ENCODE measurements at places on chromosomes 11 and 22.
A peak's percentile ranks its signal among the peaks of the same experiment; 100 is the strongest.

DNA sequence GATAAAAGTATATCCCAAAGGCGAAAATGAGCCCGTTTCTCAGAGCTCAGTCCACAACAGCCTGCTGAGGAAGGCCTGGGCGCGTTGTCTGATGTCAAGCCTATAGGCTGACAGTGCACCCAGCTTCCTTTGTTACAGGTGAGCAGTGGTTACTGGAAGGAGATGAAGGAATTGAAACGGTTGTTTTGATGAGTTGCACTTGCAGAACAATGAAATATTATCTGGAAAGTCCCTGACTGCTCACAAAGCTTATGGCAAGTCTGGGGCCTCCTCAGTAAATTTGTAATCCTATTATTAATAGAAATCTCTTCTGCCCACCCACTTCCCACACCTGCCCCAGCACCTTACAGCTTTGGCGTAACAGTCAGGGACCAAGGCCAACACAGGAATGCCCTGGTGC, 77.8 kb downstream of the C11orf91 start:
- no peak for DNase-seq

DNA sequence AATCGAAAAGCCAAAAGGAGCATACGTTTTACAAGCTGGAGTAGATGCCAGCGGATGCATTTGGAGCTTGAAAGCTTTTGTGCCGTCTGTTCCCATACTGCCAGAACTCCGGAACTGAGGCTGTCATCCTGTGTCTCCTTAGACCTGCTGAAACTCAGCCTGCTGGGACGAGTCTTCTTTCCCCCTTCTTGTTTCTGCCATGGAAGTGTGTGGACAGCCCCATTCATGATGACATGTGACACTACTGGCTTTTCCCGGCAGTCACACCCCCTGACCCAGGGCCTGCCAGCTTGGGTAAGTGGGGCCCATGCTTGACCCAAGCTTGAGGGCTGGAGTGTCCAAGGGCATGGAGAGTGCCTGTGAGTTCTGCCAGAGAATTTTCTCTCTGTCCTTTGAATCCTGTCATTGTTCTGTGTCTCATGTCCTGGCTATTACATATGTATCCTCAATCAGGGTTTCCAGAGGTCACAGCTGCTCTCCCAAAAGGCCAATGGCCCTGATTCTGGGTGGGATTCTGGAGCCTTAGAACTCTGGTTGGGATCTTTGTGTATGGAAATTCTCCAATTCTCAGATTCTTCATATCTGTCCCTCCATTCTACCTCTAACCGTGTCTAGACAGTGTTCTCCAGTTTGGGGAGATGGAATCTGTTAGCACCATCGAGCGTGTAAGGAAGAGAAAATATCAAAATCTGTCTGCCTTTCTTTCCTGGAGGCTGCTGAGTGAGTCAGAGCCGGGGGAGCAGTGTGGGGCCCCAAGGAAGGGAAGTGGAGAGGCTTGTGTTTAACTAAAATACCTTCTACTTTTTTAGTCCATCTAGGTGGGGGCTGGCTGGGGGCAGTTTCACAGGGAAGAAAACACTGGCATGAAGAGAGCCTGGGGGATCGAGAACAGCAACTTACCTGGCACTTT, 73.2 kb downstream of the KIAA1671 start:
- peak; percentile 29 for DNase-seq

DNA sequence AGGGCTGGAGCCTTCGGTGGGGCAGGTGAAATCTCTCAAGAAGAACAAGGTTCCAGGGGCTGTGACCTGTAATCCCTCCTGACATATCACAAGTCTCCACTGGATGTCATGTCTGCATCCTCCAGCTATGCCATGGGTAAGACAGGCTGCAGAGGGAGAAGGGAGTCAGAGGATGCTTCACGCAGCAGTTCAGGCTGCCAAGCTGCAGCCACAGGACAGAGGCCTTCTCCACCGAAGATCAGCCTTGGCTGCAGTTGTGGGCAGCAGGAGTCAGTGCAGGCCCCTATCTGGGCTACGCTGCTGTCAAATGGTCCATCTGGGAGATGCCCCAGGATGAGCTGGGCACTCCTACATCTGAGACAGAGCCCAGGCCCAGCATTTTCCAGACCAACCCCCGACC, 25.0 kb downstream of the DKK3 start:
- DNase-seq, result no peak

- DNase-seq, result no peak
Measured at GRCh38 chr22:19797086-19798002, 36.8 kb downstream of the TBX1 start.

- DNase-seq, result no peak
Measured at GRCh38 chr11:70466154-70466553, 67.8 kb downstream of the CTTN start.

DNA sequence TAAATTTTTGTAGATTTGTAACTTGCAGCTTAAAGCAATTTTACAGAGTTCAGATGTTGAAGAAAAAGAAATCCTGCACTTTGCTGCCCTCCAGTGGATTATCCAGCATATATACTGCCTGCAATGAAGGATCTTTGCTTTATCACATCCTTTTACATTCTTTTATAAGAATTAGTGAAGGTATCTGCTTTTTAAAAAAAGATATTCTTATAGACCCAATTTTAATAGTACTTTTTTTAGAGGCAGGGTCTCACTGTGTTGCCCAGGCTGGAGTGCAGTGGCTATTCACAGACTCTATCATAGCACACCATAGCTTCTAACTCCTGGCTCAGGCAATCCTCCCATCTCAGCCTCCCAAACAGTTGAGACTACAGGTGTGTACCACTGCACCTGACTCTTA, 60.7 kb downstream of the TTC17 start:
- peak; percentile 72 for DNase-seq

- no peak for DNase-seq
Measured at GRCh38 chr11:75795276-75796090, 19.5 kb upstream of the UVRAG start.

DNA sequence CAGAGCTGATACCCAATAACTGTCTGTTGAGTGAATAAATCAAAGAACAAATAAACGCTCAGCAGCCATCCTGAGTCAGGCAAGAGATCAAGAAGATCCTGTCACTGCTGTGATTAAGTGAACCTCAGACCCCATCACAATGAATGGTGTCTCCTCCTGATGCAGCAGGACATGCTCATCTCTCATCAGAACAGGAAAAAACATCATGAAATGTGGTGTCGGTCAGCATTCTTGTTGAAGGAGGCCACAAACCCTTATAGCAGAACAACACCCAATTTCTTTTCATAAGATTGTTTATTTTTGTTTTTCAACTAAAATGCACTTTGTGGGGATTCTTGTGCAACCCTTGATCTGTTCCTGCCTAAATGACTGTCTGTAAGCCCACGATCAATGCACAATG, 60.3 kb downstream of the SYTL2 start:
- DNase-seq, result no peak

- DNase-seq, result no peak
Measured at GRCh38 chr11:134866981-134867675, 455.1 kb upstream of the B3GAT1 start.

DNA sequence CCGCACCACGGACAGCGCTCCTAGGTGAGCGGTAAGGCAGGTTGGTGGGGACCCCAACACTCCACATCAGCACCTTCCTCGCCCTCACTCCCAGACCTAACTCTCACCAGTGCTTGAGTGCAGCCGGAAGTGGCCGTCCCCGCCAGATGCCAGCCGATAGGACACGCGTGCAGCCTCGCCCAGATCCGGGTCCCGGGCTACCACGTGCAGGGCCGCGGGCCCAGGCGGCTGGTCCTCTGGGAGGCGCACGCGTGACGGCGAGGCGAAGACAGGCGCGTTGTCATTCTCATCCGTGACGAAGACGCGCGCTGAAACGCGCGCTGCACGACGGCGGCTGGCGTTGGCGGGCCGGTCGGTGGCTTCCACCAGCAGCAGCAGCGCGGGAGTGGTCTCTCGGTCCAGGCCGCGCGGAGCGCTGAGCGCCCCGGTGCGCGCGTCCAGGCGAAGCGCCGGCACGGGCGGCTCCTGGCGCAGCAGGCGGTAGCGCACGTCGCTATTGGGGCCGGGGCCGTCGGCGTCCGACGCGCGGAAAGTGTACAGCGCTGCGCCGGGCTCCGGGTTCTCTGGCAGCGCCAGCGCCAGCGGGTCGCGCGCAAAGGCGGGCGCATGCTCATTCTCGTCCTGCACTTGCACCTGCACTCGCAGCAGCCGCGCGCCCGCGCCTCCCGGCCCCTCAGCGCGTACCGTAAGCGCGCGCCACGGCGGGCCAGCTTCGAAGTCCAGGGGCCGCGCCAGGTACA, 10.8 kb upstream of the TPP1 start:
- peak; percentile 51 for DNase-seq

- DNase-seq, result peak; percentile 36
Measured at GRCh38 chr11:86509588-86509974, 134.9 kb downstream of the CCDC81 start.

DNA sequence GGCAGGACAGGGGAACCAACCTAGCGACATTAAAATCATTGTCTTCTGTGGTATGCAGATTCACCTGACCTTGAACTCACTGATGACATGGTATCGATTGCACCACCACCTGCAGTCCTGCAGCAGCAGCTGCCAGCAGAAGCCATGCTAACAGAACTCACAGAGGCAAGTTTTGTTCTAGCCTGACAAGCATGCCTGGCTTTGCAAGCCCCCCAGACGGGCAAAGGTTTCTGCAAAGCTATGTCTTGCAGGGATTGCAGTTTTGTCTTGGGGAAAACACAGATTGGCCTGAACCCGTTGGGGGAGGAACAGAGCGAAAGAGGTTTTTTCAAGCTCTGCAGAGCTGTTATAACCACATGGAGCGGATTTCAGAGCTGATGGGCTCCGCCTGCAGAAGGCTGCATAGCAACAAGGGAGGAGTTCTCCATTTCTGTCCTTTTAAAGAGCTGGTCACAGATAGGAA, 221.0 kb downstream of the HIPK3 start:
- peak; percentile 48 for DNase-seq

DNA sequence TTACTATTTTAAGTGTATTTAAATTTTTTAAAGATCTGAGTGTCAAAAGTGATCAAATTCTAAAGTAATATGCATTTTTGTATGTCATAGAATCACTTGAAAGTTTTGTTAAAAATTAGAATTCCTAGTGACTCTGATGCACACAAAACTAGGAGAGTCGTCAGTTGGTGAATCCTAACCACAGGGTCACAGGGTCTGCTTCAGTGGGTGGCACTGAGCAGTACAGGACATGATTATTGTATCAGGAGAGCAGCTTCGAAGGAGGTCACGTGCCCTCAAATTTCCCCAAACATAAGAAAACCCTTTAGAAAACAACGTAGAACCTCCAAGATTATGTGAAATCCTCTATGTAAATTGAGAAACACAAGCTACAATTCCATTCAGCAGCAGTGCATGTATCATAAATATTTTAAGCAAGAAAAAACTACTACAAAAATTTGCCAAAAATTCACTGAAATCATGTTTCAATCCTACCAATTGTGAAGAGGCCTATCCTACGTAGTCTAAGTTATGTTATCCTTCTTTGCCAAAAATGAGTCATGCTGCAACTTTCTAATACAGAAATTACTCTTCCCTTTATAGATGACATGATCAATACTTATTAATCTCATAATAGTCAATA, 323.6 kb downstream of the AASDHPPT start:
- no peak for DNase-seq

GRCh38 chr22:31911565-31912406, 32.5 kb upstream of the YWHAH start:
- no peak for DNase-seq

DNA sequence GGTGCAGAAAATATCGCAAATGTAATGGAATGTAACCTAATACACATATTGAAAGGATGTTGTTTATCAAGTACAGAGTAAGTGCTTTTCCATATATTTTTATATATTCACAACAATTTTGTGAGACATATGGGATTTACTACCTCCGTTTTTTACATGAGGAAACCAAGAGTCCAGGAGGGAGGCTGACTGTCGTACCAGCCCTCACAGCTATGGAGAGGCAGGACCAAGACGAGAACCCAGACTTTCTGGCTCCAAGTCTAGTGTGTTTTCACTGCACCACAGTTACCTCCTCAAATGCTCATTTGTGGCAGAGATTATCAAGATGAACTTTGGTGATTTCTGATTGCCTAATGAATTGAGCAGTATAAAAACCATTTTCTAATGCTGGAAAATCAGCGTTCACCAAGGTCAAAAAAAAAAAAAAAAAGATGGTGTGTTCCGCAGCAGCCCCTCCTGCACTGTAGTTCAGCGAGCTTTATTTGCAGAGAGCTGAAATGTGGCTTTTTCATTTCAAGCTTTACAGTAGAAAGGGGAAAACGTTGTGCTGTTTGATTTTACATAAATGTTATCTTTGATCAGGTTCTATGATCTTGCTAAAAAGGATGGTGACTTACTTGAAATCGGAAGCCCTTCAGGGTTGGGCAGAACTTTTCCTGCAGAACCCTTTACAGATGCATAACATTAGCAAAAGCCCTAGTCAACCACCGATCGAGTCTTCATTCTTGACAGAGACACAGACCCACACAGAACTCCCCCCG, 44.7 kb upstream of the WEE1 start:
- DNase-seq, result no peak

- no peak for DNase-seq
Measured at GRCh38 chr11:10926801-10927211, 69.0 kb upstream of the ZBED5 start.

- no peak for DNase-seq
Measured at GRCh38 chr11:12184699-12185098, 74.3 kb downstream of the MICAL2 start.

GRCh38 chr22:47193606-47194329, 431.3 kb downstream of the TBC1D22A start:
- no peak for DNase-seq

- peak; percentile 79 for DNase-seq
Measured at GRCh38 chr11:12235947-12236743, 125.8 kb downstream of the MICAL2 start.

DNA sequence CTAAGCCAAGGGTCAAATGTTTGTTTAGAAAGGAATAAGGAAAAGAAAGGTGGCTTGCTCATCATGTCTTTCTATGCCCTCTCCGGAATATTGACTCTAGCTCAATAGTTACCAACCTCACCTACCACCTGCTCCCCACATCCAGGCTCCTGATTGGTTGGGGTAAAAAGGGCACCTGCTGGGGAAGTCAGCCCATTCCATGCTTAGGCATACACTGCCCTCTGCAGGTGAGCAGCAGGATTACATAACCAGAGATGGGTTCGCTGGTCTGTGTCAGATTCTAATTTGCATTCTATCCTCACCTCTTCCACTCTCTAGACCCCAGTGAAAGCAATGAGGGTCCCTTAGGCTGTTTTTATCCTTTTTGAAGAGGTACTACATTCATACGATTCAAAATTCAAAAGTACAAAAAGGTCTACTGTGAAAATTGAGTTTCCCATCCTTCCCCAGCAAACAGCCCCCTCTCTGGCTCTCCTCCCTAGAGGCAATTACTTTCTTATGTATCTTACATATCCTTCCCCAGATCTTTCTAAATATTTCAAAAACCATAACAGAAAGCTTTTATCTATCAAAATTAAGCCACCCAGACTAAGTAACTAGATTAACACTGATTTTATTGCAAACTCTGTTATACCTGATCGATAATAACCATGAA, 98.0 kb upstream of the ASPHD2 start:
- DNase-seq, result peak; percentile 79

GRCh38 chr11:58888579-58888978, 44.1 kb upstream of the GLYATL2 start:
- no peak for DNase-seq

DNA sequence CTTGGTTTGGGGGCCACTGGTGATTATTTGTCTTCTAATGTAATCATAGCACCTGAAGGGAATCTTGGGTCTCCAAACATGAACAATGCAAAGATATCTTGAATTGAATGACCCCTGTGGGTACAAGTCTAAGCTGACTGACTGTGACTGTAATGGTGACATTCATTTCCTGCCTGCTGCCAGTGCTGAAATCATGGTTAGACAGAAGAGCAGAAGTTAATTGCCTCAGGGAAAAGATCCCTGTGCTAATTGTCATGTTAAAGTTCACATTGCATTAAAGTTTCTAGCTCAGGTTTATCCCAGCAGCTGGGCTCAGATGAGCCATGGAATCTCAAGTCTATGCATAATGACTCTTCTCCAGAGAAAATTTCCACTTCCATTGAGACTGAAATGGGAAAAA, 772.0 kb downstream of the ETS1 start:
- no peak for DNase-seq

Measured in eye (tissue), 1 donor.